ENCODE measurements at places on chromosomes 13 and 19.

DNA sequence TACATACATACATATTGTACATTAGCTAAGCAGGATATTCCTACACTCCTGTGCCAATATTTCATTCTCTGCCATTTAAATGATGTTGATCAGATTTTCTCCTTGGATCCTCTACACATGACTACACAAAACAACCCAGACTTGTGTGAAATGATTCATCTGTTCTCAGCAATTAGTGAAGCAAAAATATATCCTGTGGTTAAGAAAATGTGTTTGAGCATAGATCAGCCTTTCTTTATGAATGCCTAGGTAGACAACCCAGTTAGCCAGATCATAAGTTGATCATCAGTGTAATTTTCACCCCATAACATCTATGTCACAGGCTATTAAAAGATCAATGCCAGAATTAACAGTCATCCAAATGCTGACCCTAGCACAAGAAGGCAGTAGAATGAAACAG lies 275.2 kb upstream of the EDNRB start:
- DNase-seq: no peak

GRCh38 chr19:7246601-7247000 lies 47.6 kb downstream of the INSR start:
- no peak for DNase-seq

DNA sequence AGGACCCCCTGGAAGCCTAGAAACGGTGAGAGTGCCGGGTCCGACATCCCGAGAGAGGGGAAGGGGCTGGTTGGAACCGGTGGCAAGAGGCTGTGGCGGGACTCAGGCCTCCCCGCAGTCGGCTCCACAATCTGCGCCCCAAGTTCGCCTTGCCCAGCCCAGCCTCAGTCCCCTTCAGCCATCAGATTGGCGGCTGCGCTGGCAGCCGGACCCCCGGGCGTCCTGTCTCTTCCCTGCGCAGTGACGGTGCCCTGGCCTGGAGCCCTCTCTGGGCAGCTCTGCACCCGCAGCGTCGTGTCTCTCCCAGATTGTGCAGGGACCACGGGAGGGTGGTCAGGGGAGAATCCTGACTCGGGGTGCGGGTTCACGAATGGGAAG lies 315 bp downstream of the ZNF492 start:
- DNase-seq: no peak

- no peak for DNase-seq
Measured at GRCh38 chr13:46360604-46361003, 26.4 kb downstream of the RUBCNL start.

- DNase-seq: no peak
Measured at GRCh38 chr19:46365561-46365960, 18.7 kb downstream of the PPP5C start.

GRCh38 chr13:39095500-39095899 lies 57.2 kb downstream of the NHLRC3 start:
- no peak for DNase-seq

- no peak for DNase-seq
Measured at GRCh38 chr13:109577191-109577700, 209.1 kb downstream of the IRS2 start.

- DNase-seq: no peak
Measured at GRCh38 chr19:3725640-3726310, 17.6 kb downstream of the TJP3 start.

- DNase-seq: no peak
Measured at GRCh38 chr19:15584095-15584494, 30.9 kb upstream of the CYP4F8 start.

DNA sequence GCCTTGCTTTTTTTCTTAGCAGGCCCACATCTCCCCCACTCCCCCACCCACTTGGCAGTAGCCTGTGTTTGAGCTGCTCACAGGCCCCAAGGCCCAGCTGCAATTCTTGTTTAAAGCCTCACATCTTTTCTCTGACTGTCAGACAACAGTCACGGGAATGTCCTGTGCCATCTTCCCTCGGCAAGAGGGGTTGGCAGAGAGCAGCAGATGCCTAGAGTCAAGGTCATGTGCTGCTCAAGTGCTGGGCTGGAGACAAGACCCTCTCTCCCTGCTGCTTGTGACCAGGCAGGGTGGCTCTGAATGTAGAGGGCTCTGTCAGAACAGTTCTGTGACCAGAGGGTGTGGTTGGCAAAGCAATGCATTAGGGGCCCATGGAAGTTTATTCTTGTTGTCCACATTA lies 47.4 kb downstream of the BBC3 start:
- DNase-seq: no peak

DNA sequence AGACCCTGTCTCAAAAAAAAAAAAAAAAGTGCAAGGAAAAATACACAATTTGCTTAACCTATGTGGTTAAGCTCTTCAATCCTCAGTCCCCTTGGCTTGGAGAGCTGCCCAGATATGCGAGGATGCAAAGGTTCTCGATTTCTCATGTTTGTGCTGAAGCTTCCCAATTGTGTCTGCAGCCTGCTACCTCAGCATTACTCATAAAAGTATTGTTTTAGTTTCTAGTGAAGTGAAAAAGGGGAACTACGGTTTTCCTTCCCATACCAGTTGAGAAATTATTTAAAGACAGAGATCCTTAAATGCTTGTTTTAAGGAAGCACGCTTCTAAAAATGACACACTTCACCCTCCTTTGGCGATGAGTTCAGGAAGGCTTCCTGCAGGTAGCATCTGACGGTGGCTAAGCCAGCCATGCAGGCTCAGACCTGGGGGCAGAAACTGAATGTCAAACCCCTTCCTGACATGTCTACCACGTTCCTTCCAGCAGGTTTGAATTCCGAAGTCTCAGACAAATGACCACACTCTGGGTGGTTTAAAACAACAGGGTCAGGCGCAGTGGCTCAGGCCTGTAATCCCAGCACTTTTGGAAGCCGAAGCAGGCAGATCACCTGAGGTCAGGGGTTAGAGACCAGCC lies 47.9 kb downstream of the RUBCNL start:
- no peak for DNase-seq
